Stimulated activated naive B cell treated with anti-CD40 and anti-IgM and Interleukin-4, amounts not matched to agents 10 μg/mL and 1 μg/mL and 100 μg/mL, for 72 hours (primary cell): ENCODE measurements at places on chromosomes 6 and 20.

- no peak for DNase-seq
Measured at GRCh38 chr6:162713974-162714780, 13.4 kb downstream of the PRKN start.

DNA sequence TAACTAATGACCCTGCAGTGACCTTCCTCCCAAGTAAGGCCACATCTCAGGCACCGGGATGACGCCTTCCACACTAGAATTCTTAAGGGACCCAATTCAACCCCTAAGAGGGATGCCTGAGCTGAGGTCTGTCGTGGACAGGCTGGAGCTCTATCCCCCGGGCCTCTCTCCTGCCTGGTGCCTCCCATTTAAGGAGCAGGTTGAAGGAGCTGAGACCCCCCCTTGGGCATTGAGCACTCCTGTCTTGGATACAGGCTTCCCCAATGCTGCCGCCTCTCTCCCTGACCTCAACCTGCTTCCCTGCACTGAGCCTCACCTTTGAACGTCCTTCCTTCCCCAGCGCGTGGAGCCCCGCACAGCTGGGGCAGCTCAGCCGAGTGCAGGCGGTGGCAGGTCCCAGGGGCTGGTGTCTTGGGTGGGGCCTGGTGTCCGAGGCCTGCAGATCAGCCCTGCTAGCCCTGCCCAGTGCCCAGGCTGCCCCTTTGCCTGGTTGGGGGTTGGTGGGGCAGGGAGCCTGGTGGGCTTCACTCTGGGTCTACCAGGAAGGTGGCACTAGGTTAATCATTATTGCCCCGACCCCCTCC lies 19.9 kb upstream of the BHLHE23 start:
- DNase-seq, result no peak

- no peak for DNase-seq
Measured at GRCh38 chr20:51034988-51035656, 12.2 kb upstream of the KCNG1 start.

GRCh38 chr6:38391626-38392579 lies 247.8 kb downstream of the BTBD9 start:
- no peak for DNase-seq

DNA sequence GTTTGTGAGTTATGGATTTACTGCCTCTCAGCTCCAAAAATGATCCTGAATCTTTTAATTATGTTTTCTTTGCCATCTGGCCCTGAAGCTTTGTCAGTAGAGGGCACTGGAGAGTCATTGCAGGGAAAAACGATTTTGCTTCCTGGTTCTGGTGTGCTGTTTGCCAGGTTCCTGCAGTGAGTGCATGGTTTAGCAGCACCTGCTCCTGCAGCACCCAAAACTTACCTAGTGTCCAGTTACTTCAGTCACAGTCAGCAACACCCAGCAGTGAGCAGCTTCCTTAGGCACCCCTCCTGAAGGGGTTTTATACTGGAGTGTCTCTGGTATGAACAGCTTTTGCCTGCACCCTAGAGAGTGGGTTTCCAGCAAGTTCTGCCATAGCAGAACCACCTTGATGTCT lies 6.0 kb upstream of the TRIM26 start:
- DNase-seq, result peak; percentile 40

GRCh38 chr6:91812596-91813274 lies 1225.9 kb upstream of the MAP3K7 start:
- no peak for DNase-seq

DNA sequence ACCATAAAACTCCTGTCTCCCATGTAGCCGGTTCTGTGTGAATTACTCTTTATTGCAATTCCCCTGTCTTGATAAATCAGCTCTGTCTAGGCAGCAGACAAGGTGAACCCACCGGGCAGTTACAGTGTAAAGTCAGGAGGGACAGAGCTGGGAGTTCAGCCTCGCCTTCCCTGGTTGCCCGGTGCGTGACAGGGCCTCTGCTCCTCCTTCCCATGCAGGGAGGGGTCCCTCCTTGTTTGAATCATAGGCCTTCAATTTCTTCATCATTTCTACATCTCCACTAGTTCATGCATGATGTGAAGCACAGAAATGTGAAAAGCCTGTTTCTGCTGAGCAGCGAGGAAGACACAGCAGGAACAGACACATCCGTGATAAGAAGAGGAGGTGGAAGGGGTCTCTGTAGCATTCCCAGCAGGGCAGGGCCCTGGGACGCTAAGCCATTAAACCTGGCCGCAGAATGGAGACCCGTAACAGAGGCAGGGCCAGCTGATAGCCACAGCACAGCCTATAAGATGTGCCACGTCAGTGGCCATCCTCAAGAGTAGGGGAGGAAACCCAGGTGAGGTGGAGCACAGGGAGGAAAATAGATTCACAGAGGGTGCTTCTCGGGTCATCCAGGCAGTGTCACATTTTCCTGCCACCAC lies 106.7 kb upstream of the CST7 start:
- no peak for DNase-seq

GRCh38 chr20:52047811-52048764 lies 143.5 kb downstream of the ZFP64 start:
- DNase-seq, result peak; percentile 31

- DNase-seq, result no peak
Measured at GRCh38 chr6:35181933-35182612, 31.7 kb upstream of the SCUBE3 start.

DNA sequence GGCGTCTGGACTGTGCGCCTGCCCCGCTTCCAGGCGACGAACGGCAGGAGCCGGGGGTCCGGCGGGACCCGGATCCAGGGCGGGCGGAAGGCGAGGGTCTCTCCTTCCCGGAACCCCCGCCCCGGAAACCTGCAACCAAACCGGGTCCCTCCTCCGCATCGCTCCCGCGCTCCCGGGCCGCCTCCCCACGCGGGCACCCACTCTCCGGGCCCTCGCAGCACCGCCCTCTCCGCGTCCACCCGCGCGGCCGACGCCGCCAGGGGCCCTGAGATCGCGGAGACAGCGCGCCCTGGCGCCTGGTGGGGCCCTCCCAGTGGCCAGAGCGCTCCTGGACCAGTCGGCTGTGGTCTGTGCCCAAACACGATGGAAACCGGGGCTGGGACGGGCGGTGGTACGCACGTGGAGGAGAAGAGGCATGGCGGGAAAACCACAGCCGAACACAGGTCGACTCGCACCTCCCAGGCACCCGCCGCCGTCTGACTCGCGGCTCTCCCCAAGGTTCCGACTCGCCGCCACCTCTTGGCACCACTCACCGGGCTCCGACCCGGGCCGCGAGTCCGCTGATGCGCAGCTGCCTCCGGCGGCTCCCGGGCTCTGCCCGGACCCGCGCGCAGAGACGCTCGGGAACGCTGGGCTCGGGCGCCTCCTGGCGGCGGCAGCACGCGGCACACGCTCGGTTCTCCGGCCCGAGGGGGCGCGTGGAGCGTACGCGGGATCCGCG lies 7.9 kb downstream of the NKX2-2 start:
- DNase-seq, result peak; percentile 41

- DNase-seq, result peak; percentile 3
Measured at GRCh38 chr20:43590036-43590391, 723 bp upstream of the IFT52 start.

DNA sequence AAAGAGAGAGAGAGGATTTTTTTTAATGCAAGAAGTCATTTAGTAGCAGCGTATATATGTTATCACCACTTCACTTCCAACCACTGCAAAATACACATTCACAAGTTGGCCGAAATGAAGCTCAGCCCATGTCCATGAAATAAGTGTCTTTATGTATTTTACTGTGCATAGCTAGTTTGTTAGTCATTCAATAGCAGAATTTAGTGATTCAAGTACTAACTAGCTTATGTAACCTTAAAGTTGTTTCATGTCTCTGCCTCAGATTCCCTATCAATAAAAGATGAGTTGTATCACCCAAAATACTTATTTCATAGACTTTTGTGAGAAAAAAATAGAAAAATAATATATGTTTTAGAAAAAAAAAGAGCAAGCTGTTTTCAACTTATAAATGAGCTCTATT lies 153.7 kb upstream of the PRDM1 start:
- no peak for DNase-seq

DNA sequence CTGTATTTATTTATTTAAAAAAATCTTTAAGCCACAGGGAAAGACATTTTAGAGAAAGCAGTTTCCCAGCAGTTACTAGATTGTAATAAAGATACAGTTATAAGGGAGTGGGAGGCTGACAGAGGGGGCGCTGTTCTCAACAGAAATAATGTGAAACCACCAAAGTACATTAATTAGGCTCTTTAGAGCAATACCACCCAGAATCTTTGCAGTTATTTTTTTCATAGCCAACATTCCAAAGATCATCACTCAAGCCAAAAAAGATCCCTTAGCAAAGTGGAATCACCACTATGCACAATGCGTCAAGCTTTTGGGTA lies 331.3 kb upstream of the DEFB112 start:
- DNase-seq, result no peak
